ENCODE measurements at places on chromosomes 11 and 22. TPM values are rescaled to one million over a fixed set of nuclear protein-coding genes. Genes with fewer than 3 reads are reported as not detected.

The SSTR3 gene
- 3.5 TPM for total RNA-seq

The PRR33 gene
- 0.08 TPM for total RNA-seq

The TREH gene
- not detected for total RNA-seq

The FAM180B gene
- total RNA-seq, result not detected

The SYT13 gene
- total RNA-seq, result not detected

The CYP2D6 gene
- total RNA-seq, result 2.9 TPM

The SUSD2 gene
- total RNA-seq, result 1.3 TPM

The GLB1L2 gene
- 1.9 TPM for total RNA-seq

The DKK3 gene
- not detected for total RNA-seq

The PANX3 gene
- not detected for total RNA-seq

The RGL4 gene
- total RNA-seq, result 38.5 TPM

The CABP4 gene
- 1.6 TPM for total RNA-seq

The STIP1 gene
- total RNA-seq, result 340 TPM

The OR4C6 gene
- total RNA-seq, result not detected

The CST6 gene
- not detected for total RNA-seq

The SCGB1D2 gene
- not detected for total RNA-seq

The MS4A4A gene
- total RNA-seq, result not detected

The PHF21A gene
- total RNA-seq, result 26.9 TPM

The C1QTNF4 gene
- total RNA-seq, result not detected

The CHRM1 gene
- total RNA-seq, result not detected

The BAD gene
- 43.9 TPM for total RNA-seq

The IFT27 gene
- total RNA-seq, result 27.2 TPM

The SMC1B gene
- 2.1 TPM for total RNA-seq

The NPTXR gene
- total RNA-seq, result 0.68 TPM

The UBASH3B gene
- 66.6 TPM for total RNA-seq

The PRG2 gene
- total RNA-seq, result not detected

The SCN3B gene
- total RNA-seq, result not detected

The CSF2RB gene
- 1.4 TPM for total RNA-seq

The TRIM49D2 gene
- total RNA-seq, result not detected

The OSM gene
- total RNA-seq, result 140 TPM

The TEX12 gene
- not detected for total RNA-seq
